ENCODE measurements at places on chromosomes 7 and 10.

DNA sequence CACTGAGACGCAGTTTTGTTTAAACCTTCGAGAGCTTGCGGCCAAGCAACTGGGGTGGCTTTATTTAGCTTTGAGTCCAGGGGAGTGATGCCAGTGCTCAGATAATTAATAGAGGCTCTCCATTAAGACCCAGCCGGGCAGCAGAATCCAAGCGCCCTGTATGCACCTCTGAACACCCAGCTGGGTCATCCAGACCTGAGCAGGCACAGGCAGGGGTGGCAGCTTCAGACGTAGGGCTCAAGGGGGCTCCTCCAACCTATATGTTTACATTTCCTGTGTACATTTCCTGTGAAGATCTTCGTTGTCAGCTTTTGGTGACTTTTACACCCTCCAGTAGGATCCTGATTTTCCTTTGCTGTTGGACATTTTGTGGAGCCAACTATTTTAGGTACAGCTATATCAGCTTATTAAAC, 719.5 kb downstream of the LRMDA start:
- DNase-seq: no peak

- no peak for DNase-seq
These were observed 120.1 kb downstream of the ELAPOR2 start for GRCh38 chr7:86939197-86939814.

- DNase-seq: no peak
These were observed 54.3 kb upstream of the CABCOCO1 start for GRCh38 chr10:61608255-61609033.

DNA sequence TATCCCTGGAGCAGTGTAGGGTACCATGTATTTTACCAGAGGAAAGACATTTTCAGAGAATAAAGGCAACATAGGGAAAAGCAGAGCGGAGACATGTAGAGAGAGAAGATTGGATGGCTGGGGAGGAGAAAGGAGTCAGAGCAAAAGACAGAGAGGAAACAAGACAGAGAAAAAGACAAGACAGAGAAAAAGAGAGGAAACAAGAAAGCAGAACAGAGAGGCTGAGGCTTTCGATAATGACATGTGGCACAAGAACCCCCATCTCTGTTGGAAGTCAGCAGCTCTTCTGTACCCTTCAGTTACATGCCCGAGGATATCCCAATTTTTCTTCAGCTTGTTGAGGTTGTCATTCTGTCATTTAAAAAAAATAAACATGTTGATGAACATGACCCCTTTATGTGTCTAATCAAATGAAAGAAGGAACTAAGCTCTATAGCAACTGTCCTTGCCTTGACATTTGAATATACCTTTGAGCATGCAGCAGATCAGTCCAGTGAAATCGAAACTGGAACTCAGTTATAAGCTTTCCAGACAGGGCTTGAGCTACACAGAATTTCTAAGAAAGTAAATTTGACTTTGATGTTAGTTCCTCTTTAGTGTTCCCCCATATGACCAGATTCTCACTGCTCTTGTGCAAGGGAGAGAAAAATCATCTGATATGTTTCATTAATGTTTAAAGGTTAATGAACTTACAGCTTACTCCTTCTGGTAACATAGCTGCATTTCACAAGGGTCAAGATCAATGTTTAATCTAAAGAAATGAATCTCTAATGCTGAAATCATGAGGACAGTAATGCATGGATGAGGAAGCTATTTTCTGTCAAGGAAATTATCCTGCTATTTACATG, 75.1 kb upstream of the SP4 start:
- no peak for DNase-seq

GRCh38 chr10:105855791-105856190, 1214.7 kb downstream of the SORCS3 start:
- DNase-seq: no peak

Measured in vagina (tissue), 2 donors.